CD4-positive, alpha-beta T cell (primary cell): ENCODE measurements at places on chromosomes 6 and 20.

DNA sequence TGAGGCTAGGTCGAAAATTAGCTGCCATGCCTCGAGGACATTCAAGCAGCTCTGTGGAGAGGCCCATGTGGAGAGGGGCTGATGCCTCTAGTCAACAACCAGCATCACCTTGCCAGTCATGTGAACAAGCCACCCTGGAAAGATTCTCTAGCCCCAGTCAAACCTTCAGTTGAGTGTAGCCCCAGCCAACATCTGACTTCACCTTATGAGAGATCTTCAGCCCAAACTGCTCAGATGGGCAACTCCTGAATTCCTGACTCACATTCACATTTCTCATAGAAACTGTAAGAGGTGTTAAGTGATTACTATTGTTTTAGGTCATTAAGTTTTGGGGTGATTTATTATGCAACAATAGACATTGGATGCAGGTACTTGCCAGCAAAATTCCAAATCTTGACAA is 44.9 kb downstream of the GJA10 start:
- DNase-seq = no peak

DNA sequence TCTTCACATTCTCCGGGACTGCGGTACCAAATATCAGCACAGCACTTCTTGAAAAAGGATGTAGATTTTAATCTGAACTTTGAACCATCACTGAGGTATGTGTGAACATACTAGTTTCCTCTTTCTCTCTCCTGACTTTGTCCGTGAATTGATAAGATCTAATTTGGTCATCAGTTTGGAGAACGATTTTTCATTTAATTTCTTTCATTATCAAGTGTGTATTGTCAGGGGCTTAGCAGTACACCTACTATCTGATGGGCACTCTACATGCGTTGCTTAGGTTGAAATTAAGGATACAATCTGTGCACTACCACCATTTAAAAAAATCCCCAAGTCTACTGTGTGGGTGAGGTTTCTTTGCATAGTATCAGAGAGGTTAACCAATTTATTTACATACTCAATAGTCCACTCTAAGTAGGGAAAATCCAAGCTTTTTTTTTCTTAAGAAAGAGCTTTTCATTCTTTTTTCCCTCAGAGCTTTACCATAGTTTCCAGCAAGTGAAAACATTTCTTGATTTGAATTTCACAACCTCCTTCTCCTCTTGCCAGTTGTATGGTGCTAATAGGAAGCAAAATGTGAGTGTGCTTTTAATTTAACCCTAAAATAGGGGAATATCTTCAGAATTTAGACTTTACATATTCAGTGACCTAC is 105.4 kb upstream of the ESR1 start:
- DNase-seq = no peak

DNA sequence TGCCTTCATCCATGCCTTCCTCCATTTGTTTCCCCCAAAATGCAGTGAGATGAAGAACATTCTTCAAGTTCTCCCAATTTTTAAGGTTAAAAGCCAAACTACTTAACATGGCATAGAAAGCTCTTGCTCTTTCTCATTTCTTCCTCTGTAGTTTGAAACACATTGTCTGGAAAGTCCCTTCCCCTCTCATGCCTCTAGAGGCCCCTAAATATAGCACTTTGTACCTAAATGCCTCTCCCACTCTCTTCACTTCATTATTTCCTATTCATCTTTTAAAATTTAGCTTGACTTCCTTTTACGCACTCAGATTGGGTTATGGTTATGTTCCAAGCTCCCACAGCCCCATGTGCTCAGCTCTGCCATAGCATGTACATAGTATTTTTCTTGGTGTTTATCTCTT is 389.3 kb downstream of the HDGFL1 start:
- no peak for DNase-seq

GRCh38 chr6:142760152-142760551 is 184.8 kb downstream of the HIVEP2 start:
- DNase-seq = no peak

GRCh38 chr20:53195876-53196610 is 223.9 kb downstream of the TSHZ2 start:
- DNase-seq = no peak

DNA sequence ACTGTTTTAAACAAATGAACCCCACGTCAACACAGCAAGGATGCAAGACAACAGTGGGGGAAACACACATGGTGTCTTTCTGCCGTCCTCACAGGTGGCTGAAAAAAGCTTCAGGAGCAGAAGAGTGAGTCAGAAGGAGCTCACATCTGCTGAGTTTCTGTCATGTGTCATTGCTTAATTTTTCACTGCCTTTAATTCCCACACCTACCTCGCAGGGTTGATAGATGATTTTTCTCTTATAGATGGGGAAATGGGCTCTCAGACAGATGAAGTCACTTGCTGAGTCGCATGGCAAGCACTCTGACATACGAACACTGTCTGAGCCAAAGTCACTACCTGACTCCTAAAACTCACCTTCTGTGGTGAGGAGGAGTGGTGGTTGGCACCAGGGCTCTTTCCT is 28.3 kb upstream of the CARMIL1 start:
- DNase-seq = no peak
